ENCODE measurements at places on chromosomes 2 and 18. TPM values are rescaled to one million over a fixed set of nuclear protein-coding genes. Genes with fewer than 3 reads are reported as not detected.

DGKD gene
- total RNA-seq: 30.3 TPM

FSHR gene
- total RNA-seq: not detected

MYOM1 gene
- total RNA-seq: 4.6 TPM

SH2D6 gene
- total RNA-seq: 0.37 TPM

IL37 gene
- total RNA-seq: not detected

FHL2 gene
- 12.8 TPM for total RNA-seq

FIGLA gene
- total RNA-seq: not detected

NOSTRIN gene
- total RNA-seq: 29.2 TPM

CTNNA2 gene
- not detected for total RNA-seq

- DNase-seq: peak; percentile 25
- no peaks in the 10 kb centered on the region for H3K36me3 ChIP-seq
- H3K27me3 ChIP-seq: no peaks in the 10 kb centered on the region
- H3K4me1 ChIP-seq: peaks cover 2% of the 10 kb centered on the region
Measured at GRCh38 chr2:150788426-150789140, 301.1 kb upstream of the RND3 start.

GRCh38 chr2:234952270-234953115 lies 676 bp downstream of the SH3BP4 start:
- DNase-seq: peak; percentile 44
- peaks cover 38% of the 10 kb centered on the region for H3K4me1 ChIP-seq

DNA sequence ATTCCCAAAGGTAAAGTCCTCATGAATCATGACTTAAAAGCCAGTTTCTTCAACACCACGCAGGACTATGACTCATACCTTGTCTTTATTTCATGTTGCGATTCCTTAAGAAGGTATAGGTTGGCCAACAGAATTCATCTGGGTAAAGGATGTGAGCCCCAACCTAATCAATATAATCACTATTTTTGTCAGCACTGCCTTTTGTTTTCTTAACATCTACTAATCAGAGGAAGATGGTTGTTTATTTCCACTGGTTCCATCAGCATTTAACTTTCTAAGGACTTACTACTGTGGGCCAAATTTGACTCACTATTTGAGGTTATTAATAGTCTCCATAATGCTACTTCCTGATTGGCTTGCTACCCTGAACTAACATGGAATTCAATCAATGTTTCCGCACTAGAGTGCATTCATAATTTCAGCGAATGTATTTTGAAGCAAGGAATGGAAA lies 78.6 kb downstream of the SCG2 start:
- no peak for DNase-seq
- no peak overlapping the region for H3K4me3 ChIP-seq
- peaks cover 4% of the 10 kb centered on the region for H3K4me1 ChIP-seq
- H3K27ac ChIP-seq: no peak overlapping the region
- no peaks in the 10 kb centered on the region for H3K27me3 ChIP-seq

DNA sequence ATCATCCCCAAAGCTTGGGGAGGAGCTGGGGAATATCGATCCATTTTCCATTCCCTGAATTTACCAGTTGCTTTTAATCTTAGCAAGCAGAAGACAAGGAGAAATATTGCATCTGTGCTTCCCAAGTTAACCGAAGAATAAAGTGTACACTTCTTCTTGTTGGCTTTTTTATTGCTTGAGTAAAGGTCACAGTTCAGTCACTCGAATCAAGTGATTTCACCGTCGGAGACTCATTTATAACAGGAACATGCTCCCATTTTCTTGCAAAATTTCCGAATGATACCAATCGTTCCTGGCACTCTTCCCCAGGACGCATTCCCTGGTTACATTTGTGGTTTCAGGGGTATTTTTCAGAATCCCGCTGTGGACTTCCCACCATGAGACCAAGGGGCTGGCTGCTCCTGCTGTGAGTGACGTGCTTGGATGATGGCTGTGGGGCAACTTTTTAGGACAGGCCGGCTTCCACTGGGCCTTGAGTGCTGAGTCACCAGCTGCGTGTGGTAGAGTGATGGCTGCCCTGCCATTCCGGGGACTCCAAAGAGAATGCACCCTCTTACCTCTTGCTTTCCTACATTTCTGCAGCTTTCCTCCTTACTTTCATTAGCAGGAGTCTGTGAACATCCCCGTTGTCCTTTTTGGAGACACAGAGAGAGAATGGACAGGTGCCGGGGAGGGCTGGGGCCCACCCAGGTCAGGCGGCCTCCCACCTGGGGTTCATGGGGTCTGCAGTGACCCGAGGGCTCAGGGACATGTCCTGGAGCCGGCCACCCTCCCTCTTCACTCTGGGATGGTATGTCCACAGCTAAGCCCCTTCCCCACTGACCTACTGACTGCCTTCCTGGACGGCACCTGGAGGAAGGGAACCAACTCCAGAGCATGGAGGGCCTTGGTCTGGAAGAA lies 60.7 kb upstream of the HDAC4 start:
- no peaks in the 10 kb centered on the region for H3K27me3 ChIP-seq
- no peak for DNase-seq
- H3K4me3 ChIP-seq: no peak overlapping the region
- H3K4me1 ChIP-seq: no peaks in the 10 kb centered on the region
- H3K36me3 ChIP-seq: no peaks in the 10 kb centered on the region

GRCh38 chr2:81260320-81260719 lies 955.8 kb upstream of the LRRTM1 start:
- no peak for DNase-seq
- H3K27ac ChIP-seq: no peak overlapping the region
- H3K4me3 ChIP-seq: no peak overlapping the region
- no peaks in the 10 kb centered on the region for H3K4me1 ChIP-seq
- no peaks in the 10 kb centered on the region for H3K36me3 ChIP-seq
- no peaks in the 10 kb centered on the region for H3K27me3 ChIP-seq

GRCh38 chr2:46634905-46635304 lies 155.5 kb downstream of the TMEM247 start:
- no peak overlapping the region for H3K27ac ChIP-seq
- H3K4me3 ChIP-seq: no peak overlapping the region
- DNase-seq: no peak
- H3K27me3 ChIP-seq: no peaks in the 10 kb centered on the region
- H3K4me1 ChIP-seq: no peaks in the 10 kb centered on the region

DNA sequence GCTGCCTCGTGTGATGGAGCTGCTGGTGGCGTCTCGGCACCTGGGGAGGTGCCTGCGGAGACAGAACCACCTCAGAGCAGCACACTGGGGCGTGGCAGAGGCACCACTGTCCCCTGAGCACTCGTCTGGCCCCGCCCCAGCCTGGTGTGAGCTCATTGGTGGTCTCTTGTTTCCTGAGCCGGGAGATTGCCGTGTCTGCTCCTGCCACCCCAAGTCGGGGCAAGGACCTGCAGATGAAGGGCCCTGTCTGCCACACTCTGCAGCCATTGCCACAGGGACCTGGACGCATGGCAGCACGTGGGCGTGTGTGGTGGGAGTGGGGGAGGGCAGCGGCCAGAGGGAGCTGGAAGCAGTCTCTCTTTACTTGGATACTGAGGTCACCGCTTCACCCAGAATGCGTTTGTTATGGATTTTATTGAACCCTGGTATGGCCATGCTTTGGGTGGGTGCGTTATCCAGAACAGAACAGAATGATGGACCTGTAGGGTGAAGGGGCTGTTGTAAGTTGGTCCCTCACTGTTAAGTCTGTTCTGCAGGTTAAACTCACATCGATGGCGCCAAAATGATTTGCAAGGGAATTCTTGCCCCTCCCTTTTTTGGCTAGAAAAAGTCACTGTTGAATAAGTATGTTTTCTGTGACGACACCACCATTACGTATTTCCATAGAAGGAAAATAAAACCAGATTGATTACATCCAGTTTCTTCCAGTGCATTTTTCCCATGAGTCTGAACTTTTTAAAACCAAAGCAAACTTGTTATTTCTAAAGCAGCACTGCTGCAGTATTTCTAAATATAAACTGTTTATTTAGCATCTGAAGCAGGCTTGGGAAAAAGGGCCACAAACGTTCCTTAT lies 92.0 kb downstream of the USP40 start:
- H3K4me1 ChIP-seq: no peaks in the 10 kb centered on the region
- peaks cover 3% of the 10 kb centered on the region for H3K36me3 ChIP-seq
- H3K27ac ChIP-seq: peak overlapping the region; percentile 7
- H3K27me3 ChIP-seq: no peaks in the 10 kb centered on the region
- H3K4me3 ChIP-seq: no peak overlapping the region

DNA sequence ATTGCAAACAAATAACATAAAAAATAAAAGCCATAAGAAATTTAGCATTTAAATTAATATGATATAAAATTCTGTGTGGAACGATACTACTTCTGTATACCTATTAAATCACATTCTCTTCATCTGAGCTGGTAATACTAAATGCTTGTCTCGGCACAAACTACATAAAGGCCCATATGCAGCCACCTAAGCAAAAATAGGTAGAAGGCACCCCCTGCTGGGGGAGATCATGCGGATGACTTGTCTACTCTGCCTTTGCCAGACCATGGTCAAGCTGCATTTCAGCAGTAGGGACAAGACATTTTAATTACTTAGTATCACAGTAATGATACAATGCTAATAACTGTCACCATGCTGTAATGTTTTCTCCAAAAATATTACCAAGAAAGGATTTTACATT lies 108.0 kb downstream of the CDH19 start:
- DNase-seq: peak; percentile 88
- no peak overlapping the region for H3K27ac ChIP-seq
- no peaks in the 10 kb centered on the region for H3K4me1 ChIP-seq
- no peak overlapping the region for H3K4me3 ChIP-seq

DNA sequence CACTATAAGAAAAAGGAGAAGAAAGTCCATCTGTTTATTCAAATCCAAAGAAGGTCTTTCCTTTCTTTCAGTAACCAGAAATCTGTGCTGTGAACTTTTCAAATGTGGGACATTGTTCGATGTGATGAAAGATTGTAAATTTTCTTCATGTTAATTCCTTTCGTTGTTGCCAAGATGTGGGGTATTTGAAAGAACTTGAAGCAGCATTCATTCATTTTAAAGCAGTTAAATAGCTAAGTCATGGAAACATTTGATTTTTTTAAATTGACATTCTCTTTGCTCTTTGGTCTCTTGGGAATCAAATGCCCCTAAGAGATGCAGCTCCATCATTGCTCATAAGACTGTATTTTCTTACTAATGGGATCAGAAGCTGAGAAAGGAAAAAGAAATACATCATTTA lies 93.7 kb upstream of the EHBP1 start:
- no peak for DNase-seq
- H3K4me1 ChIP-seq: no peaks in the 10 kb centered on the region
- no peak overlapping the region for H3K27ac ChIP-seq
- H3K4me3 ChIP-seq: no peak overlapping the region
- H3K27me3 ChIP-seq: no peaks in the 10 kb centered on the region

DNA sequence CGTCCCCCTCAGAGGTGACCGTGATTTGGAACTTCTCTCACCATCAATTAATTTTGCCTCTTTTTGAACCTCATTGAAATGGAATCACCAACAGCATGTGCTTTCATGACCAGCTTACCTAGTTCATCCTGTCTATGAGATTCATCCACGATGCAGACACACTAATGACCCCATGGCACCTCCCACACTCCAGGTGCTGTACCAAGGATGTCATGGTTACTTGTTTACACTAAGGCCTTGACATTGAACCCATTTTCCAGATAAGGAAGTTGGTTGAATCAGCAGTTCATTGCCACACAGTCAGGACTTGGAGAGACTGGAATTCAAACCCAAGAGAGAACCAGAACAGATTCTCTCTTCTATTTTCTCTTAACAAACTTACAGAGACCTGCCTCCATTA lies 139.0 kb downstream of the ZFP36L2 start:
- H3K4me1 ChIP-seq: peaks cover 47% of the 10 kb centered on the region
- no peaks in the 10 kb centered on the region for H3K27me3 ChIP-seq
- no peaks in the 10 kb centered on the region for H3K36me3 ChIP-seq
- no peak overlapping the region for H3K4me3 ChIP-seq

GRCh38 chr18:62715759-62716615 lies 646 bp downstream of the PHLPP1 start:
- peak overlapping the region; percentile 98 for H3K27ac ChIP-seq

DNA sequence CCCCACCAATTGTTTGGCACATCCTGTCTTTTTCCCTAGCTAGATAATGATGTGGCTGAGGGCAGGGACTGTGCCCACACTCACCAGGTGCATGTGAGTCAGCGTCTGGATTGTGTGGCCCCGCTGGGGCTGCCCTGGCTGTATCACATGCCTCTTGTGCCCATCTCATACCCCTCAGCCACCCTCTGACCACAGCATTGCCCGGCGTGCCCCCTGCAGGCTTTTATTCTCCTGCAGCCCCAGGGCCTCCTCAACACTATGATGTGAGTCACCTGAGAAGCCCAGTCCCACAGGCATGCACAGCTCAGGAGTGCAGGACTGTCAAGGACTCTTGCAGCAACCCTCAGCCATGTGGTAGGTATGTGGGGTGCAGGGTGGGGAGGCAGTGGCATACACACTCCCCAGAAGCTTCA lies 14.8 kb upstream of the STEAP3 start:
- H3K4me1 ChIP-seq: no peaks in the 10 kb centered on the region
- H3K4me3 ChIP-seq: no peak overlapping the region
- no peaks in the 10 kb centered on the region for H3K27me3 ChIP-seq

GRCh38 chr2:42942990-42943493 lies 150.7 kb upstream of the HAAO start:
- no peak overlapping the region for H3K27ac ChIP-seq
- no peak for DNase-seq
- H3K4me3 ChIP-seq: no peak overlapping the region
- H3K36me3 ChIP-seq: no peaks in the 10 kb centered on the region
- H3K27me3 ChIP-seq: no peaks in the 10 kb centered on the region
- H3K4me1 ChIP-seq: no peaks in the 10 kb centered on the region

DNA sequence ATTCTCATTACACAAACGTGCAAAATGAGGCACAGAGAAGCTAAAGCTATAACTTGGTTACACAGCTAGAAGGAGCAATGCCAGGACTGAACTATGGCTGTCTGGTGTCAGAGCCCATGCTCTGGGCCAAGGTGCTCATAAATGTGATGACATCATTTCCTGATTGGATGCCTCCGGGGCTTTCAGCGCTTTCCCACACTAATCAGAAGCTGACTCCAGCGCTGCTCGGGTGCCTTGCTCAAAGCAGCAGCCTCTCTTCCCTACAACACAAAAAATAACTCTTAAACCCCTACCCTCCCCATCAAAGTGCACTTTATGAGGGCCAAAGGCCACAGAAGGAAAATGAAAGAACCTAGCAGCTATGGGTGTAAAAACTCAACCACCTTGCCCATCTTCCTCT lies 90.7 kb downstream of the STK39 start:
- H3K27me3 ChIP-seq: no peaks in the 10 kb centered on the region
- no peak overlapping the region for H3K4me3 ChIP-seq
- DNase-seq: no peak
- peaks cover 6% of the 10 kb centered on the region for H3K36me3 ChIP-seq
- H3K4me1 ChIP-seq: peaks cover 3% of the 10 kb centered on the region
- peak overlapping the region; percentile 58 for H3K27ac ChIP-seq

GRCh38 chr18:12973562-12974213 lies 17.5 kb upstream of the CEP192 start:
- H3K27ac ChIP-seq: no peak overlapping the region
- H3K36me3 ChIP-seq: peaks cover 18% of the 10 kb centered on the region
- H3K4me1 ChIP-seq: no peaks in the 10 kb centered on the region
- no peaks in the 10 kb centered on the region for H3K27me3 ChIP-seq
- DNase-seq: no peak

DNA sequence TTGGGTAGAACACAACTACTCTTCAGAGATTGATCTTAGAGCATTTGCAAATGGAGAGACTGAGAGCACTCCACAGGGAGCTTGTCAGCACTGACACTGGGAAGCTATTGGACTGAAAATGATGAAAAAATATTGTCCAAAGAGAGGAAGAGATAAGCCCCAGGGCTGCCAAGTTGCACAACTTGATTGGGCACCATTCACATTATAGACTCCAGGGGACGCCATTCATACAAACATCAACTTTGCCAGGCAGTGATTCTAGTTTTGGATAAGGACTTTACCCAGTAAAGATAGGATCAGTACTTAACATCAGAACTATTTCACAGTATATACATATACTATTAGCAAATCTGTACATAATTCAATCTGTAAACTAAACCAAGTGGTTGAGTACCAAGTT lies 79.6 kb upstream of the MYCN start:
- no peak for DNase-seq
- no peaks in the 10 kb centered on the region for H3K36me3 ChIP-seq
- no peaks in the 10 kb centered on the region for H3K27me3 ChIP-seq
- H3K4me1 ChIP-seq: no peaks in the 10 kb centered on the region
- no peak overlapping the region for H3K27ac ChIP-seq
- H3K4me3 ChIP-seq: no peak overlapping the region

Data from lung (tissue), 17 donors.